ENCODE measurements at places on chromosomes 11 and 22. TPM values are rescaled to one million over a fixed set of nuclear protein-coding genes. Genes with fewer than 3 reads are reported as not detected.

Gene KCNJ5
- total RNA-seq: 0.05 TPM

Gene TMEM45B
- total RNA-seq: 0.07 TPM

Gene RAG1
- 0.10 TPM for total RNA-seq

Gene DRICH1
- not detected for total RNA-seq

Gene WNT7B
- 52.5 TPM for total RNA-seq

Gene BET1L
- total RNA-seq: 43.2 TPM

Gene FAM181B
- 0.03 TPM for total RNA-seq

Gene PTPN5
- 0.06 TPM for total RNA-seq

Gene OR2AT4
- not detected for total RNA-seq

Gene TOLLIP
- 53.9 TPM for total RNA-seq

Gene CYP2D6
- total RNA-seq: 0.32 TPM

Gene APOA4
- not detected for total RNA-seq

Gene TMA7B
- not detected for total RNA-seq

Gene INS
- total RNA-seq: not detected

Gene OR5D18
- not detected for total RNA-seq

Gene CKAP5
- total RNA-seq: 79.6 TPM

Gene SHANK2
- 8.6 TPM for total RNA-seq

Gene ADAMTS15
- total RNA-seq: 7.5 TPM

Gene MCM5
- total RNA-seq: 62.2 TPM

Gene ART5
- 0.18 TPM for total RNA-seq

Gene GLYATL2
- 0.18 TPM for total RNA-seq

Gene MIAT
- total RNA-seq: 0.22 TPM

Gene HSPB2
- not detected for total RNA-seq

Gene BIRC3
- 51.8 TPM for total RNA-seq

Gene TH
- 0.06 TPM for total RNA-seq

Gene ACR
- not detected for total RNA-seq

Gene OTOG
- not detected for total RNA-seq

Gene UBQLNL
- total RNA-seq: not detected

Gene PHF21A
- total RNA-seq: 8.2 TPM

Gene IL17REL
- total RNA-seq: 0.08 TPM

Gene MAP6
- 1.4 TPM for total RNA-seq

Gene APOL6
- total RNA-seq: 1.7 TPM

Gene POU2AF2
- total RNA-seq: not detected

Gene RIMBP3C
- not detected for total RNA-seq

Gene CD6
- total RNA-seq: 0.10 TPM

Gene FRMD8
- 48.9 TPM for total RNA-seq

Gene KRTAP5-8
- not detected for total RNA-seq

Gene ZNF280B
- total RNA-seq: 1.1 TPM

Gene FGF19
- total RNA-seq: 0.12 TPM

Gene TMEM218
- total RNA-seq: 22.3 TPM

Gene CRACR2B
- 6.4 TPM for total RNA-seq

Gene VPS11
- 11.5 TPM for total RNA-seq

Gene F2
- total RNA-seq: 3.1 TPM

Gene ELMOD1
- total RNA-seq: 0.25 TPM

Gene SCUBE2
- total RNA-seq: 0.29 TPM

Gene FDXACB1
- total RNA-seq: 1.4 TPM

Gene PGR
- not detected for total RNA-seq

Gene TRIM22
- 1.1 TPM for total RNA-seq

Gene NEFH
- 0.19 TPM for total RNA-seq

Data from A549 treated with AZD2906 at 1 μM for 4 hours (cell line).